ENCODE measurements at places on chromosomes 4 and X. TPM values are rescaled to one million over a fixed set of nuclear protein-coding genes. Genes with fewer than 3 reads are reported as not detected.

- no peak for DNase-seq
Measured at GRCh38 chr4:104593019-104593418, 98.3 kb upstream of the CXXC4 start.

GRCh38 chr4:185201977-185202962, 1.5 kb downstream of the CFAP97 start:
- DNase-seq = no peak

GRCh38 chrX:20267931-20268701, 1.4 kb upstream of the RPS6KA3 start:
- DNase-seq = peak; percentile 58

GRCh38 chrX:118633530-118633929, 93.9 kb upstream of the IL13RA1 start:
- no peak for DNase-seq

MAGEA8 gene
- total RNA-seq = not detected

CENPVL1 gene
- not detected for total RNA-seq

DNA sequence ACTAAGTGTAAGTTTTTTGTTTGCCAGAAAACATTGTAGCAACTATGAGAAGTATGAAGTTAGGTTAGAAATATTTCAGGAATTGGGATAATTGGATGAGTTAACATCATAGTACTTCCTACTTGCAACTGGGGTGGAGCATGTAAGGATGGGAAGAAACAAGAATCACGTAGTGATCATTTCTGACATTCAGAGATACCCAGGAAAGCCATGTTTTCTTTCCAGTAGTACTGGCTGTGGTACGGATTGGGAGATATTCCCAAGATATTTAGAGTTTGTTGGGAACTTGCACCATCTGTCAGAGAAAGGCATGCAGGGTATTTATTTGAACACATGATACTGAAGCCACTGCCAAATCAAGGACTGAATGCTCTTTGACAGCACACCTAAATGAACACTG, 87.6 kb upstream of the SLC4A4 start:
- no peak for DNase-seq

SH3BGRL gene
- 105 TPM for total RNA-seq

DRD5 gene
- total RNA-seq = not detected

GRCh38 chrX:155231163-155231562, 14.9 kb downstream of the VBP1 start:
- DNase-seq = no peak

RS1 gene
- total RNA-seq = not detected

ARX gene
- total RNA-seq = not detected

TAF7L gene
- not detected for total RNA-seq

- DNase-seq = peak; percentile 68
Measured at GRCh38 chrX:32448320-32448719, 763.0 kb downstream of the DMD start.

GRCh38 chr4:182975806-182976205, 58.6 kb upstream of the DCTD start:
- DNase-seq = no peak

DNA sequence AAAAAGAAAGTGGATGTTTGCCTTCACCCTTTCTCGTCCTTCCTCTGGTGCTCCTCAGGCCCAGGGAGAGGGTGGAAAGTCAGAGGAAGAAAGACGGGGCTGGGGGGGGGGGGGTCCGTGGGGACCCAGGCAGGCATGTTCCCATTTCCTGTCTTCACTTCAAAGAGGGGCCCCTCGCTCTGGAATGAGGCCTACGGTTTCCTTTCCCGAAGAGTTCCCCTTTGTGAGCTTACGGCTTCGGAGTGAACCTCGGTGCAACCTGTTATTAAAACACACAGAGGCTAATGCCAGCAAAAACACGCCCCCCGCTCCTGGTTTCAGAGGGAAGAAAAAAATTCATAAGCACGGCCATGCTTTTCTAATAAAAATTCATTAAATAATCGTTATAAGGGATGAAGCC, 40.1 kb downstream of the SHOX start:
- DNase-seq = no peak

GRCh38 chr4:99403380-99404184, 31.6 kb downstream of the ADH7 start:
- no peak for DNase-seq

HPF1 gene
- 9.9 TPM for total RNA-seq

NAT8L gene
- total RNA-seq = 0.34 TPM

CSAG3 gene
- total RNA-seq = not detected

GRCh38 chrX:132875650-132876522, 82.5 kb downstream of the HS6ST2 start:
- no peak for DNase-seq

- DNase-seq = no peak
Measured at GRCh38 chrX:68721991-68722860, 74.8 kb downstream of the STARD8 start.

GRCh38 chr4:77375866-77376607, 219.0 kb downstream of the CCNG2 start:
- no peak for DNase-seq

DNA sequence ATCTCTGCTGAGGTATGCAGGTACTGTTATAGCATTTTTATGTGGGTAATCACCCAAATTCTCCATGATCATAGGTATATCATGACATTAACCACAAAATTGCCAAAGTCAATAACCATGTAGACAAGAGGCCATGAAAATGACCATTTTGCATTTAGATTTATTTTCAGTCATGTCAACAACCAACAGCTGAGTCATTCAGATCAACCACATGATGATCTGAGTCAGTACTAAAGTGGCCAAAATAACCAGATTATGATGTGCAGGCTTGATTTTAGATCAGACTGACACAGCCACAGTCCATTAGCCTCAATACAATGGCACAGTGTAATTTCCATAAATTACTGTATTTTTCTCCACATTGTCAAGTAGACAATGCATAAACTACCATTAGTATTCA, 240.5 kb downstream of the GRIA3 start:
- DNase-seq = no peak

CPZ gene
- not detected for total RNA-seq

CFI gene
- not detected for total RNA-seq

ADH1B gene
- not detected for total RNA-seq

GRCh38 chr4:112973750-112974251, 75.7 kb upstream of the ANK2 start:
- no peak for DNase-seq

EDA gene
- 1.2 TPM for total RNA-seq

- DNase-seq = no peak
Measured at GRCh38 chr4:14313757-14314156, 686.2 kb upstream of the BOD1L1 start.

DNA sequence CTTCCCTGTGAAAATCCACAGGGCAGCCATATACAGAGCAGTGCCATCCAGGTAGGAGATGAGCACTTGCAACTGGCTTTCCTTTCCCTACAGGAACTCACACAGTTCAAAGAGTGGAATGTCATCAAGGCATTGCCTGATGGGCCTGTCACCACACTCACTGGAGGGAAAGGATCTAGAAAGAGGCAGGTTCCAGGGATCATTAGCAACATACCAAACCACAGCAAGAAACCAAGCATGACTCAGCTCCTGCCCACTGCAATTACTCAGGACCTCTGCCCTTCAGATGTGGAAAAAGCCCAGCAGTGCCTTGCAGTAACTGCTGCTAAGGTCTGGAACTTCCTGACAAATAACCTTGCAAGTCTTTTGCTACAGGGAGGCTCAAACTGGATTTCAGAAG, 101.2 kb downstream of the ZNF674 start:
- no peak for DNase-seq

NXF2B gene
- not detected for total RNA-seq

GRCh38 chr4:126738527-126738923, 894.2 kb upstream of the INTU start:
- DNase-seq = no peak

- no peak for DNase-seq
Measured at GRCh38 chr4:67714955-67715354, 14.0 kb upstream of the UBA6 start.

GRCh38 chr4:24858026-24858425, 54.8 kb downstream of the CCDC149 start:
- DNase-seq = no peak

MAGEA2B gene
- not detected for total RNA-seq

DNA sequence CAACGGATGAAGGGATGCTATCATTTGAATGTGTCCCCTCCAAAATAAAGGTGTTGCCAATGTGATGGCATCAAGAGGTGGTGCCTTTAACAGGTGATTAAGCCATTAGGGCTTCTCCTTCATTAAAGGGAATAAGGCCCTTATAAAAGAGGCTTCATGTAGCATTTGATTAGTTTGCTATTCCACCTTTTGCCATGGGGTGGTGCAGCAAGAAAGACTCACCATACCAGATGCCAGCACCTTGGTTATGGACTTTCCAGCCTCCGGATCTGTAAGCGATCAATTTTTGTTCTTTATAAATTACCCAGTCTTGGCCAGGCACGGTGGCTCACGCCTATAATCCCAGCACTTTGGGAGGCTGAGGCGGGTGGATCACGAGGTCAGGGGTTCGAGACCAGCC, 7.9 kb upstream of the SLC25A43 start:
- peak; percentile 8 for DNase-seq

DNA sequence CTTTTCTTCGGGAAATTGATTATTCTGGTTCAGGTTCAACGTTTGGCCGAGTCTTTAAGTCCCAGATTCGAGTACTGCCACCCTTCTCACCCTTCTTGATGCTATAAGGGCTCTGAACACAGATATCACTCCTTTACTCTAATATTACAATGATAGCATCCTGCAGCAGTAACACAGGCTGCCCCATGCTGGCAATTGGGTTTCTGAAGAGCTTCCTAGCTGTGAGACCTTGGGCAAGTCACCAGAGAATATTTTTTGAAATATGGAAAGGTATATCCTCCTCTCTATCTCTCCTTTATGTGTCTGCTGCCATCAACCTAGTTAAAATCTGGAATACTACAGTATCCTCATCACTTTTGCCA, 297 bp upstream of the MTMR8 start:
- no peak for DNase-seq

GRCh38 chr4:184795214-184795844, 30.4 kb downstream of the ACSL1 start:
- no peak for DNase-seq

DNA sequence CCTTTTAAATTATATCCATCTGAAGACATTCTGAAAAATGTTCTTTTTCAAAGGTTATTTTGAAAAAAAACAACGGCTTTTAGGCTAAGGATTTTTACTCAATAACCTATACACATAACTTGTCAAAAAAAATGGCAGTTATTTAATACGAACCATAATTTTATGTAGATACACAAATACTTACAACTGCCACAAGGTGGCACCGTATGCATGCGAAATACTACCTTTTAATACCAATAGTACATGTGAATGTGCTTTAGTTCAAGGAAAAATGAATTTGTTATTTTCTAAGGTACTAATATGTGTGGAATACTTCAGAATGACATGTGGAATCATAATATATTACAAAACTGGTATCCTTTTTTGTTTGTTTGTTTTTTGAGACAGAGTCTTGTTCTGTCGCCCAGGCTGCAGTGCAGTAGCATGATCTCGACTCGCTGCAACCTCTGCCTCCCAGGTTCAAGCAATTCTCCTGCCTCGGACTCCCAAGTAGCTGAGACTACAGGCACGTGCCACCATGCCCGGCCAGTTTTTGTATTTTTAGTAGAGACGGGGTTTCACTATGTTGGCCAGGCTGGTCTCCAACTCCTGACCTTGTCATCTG, 4.6 kb upstream of the MAD2L1 start:
- peak; percentile 75 for DNase-seq

DNA sequence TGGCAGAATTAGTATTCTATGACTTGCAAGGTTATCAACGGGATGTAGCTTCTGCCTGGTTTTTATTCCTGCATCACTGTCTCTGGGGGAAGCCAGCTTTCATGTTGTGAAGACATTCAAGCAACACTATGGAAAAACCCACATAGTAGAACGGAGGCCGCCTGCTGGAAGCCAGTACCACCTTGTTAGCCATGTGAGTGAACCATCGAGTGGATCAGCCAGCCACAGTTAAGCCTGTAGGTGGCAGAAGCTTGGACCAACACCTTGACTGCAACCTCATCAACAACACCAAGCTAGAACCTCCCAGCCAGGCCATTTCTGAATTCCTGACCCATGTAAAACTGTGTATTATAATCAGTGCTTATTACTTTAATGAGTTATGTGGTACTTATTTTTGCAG, 538.2 kb downstream of the KCNIP4 start:
- DNase-seq = no peak

DNA sequence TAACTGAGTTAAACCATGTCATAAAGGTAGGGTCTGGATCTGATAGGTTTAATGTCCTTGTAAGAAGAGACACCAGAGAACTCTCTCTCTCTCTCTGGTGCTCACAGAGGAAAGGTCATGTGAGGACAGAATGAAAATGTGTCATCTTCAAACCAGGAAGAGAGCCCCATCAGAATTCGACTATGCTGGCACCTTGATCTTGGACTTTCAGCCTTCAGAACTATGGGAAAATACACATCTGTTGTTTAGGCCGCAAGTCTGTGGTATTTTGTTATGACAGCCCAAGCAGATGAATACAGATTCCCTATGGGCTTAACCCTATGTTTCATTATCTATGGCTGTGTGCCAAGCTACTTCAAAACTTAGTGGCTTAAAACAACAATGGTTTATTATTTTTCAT, 105.5 kb upstream of the DDIT4L start:
- DNase-seq = no peak

ODAM gene
- total RNA-seq = not detected

TMPRSS11F gene
- total RNA-seq = not detected

RBM3 gene
- total RNA-seq = 200 TPM

PJA1 gene
- total RNA-seq = 25.7 TPM

DNA sequence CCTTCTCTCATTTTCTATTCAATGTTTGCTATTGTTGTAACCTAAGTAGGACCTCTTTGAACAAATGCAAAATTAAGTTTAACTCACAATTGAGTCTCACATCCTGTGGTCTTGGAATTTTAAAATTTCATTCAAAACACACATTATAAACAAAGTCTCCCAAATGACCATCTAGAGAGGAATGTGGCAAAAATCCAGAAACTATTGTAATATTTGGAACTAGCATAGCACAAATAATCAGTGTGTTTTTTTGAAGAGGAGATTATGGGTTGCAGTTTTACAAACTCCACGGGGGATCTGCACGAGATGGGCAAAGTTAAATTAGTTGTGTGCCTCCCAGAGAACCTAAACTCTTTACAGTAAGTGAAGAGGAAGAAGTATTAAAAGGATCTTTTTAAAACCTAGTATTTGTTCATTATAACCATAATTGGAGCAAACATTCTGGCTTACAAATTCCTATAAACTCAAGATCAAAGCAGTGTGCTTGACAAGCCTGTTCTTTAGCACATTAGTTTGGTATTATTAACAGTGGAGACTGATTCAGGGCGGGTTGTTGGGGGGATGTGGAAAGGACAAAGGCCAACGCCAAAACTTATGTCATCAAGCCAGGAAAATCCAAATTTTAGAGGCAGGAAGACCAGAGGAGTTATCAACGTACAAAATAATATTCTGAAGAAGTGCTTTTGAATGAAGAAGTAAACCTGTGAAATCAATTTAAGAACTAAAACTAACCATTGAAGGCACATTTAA, 22.4 kb upstream of the RBPJ start:
- DNase-seq = no peak

GRCh38 chrX:13747836-13748235, 13.3 kb downstream of the OFD1 start:
- peak; percentile 56 for DNase-seq

USP26 gene
- not detected for total RNA-seq

GRCh38 chrX:109856974-109857373, 123.9 kb upstream of the ACSL4 start:
- peak; percentile 49 for DNase-seq
